ENCODE measurements at places on chromosomes 1 and 21.

GRCh38 chr1:211632117-211632807, 43.2 kb downstream of the NEK2 start:
- DNase-seq: no peak

DNA sequence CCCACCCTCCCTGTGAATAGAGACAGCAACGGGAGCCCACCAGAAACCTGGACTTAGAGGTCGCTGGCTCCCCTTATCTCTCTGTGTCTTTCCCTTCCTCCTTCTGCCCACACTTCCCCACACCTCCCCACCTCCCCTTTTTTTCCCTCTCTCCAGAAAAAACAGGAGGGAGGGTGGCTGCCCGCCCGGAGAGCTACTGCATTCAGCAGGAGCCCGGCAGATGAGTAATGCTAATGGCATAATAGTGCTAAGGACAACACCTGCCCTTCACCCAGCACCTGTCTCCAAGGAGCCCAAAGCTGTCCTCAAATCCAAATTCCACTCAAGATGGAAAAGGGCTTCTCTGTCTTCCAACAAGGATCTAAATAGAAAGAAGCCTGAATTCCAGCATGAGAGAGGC, 11.4 kb upstream of the PRELP start:
- DNase-seq: no peak

GRCh38 chr1:35316264-35316663, 47.8 kb downstream of the ZMYM4 start:
- DNase-seq: no peak

DNA sequence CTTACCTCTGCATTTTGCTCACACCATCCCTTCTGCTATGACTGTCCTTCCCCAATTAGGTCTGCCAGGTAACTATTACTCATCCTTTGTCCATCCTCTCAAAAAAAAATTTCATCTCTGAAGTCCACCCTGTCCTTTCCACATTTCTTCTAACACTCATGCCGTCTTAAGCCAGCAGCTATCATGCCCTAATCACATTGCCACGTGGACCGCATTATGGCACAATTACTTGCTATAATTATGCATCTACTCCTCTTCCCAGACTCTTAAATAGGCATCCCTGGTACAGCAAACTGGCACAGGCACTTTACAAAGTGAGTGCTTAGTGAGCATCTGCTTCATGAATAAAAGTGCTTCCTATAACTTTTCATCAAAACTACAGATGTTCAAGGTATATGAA, 295.4 kb upstream of the ESRRG start:
- DNase-seq: no peak

- no peak for DNase-seq
These were observed 37.2 kb downstream of the SETD4 start for GRCh38 chr21:36023092-36023480.

GRCh38 chr1:15799928-15800835, 7.3 kb downstream of the UQCRHL start:
- no peak for DNase-seq

GRCh38 chr1:4963251-4963650, 308.8 kb downstream of the AJAP1 start:
- no peak for DNase-seq

DNA sequence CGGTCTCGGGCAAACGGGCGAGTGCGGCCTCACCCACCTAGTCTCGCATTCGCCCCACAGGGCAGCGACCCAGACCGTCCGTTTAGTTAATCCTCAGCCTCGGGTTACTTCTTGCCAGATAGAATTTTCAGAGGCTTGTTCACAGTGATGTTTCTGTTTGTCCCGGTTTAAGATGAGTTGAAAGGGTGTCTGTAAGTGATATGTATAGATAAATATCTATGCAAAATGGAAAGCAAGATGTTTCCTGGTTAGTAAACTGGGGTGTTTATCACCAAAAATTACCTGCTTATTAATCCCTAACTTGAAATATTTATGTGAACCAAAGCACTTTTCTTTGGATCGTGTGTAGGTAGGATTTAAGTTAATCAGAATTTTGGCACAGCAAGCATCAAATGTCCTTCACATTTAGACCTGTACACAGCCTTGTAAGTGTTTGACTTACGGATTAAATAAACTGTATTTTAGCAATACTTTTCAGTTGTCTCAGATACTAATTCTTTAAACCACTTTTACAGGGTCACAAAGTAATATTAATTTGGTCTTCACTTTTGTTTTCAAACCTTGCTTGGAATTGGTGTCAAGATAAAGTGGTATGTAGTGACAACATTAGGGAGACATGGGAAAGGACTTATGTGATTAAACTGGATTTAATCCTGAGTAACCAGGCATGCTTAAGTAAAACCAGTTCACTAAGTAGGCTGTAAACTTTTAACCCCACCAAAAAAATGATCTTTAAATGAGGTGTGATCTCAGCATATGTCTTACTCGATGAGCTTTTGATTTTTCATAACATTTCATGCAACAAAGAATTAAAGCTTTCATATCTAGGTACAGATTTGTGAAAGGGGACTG, 914 bp downstream of the ZNF326 start:
- no peak for DNase-seq

DNA sequence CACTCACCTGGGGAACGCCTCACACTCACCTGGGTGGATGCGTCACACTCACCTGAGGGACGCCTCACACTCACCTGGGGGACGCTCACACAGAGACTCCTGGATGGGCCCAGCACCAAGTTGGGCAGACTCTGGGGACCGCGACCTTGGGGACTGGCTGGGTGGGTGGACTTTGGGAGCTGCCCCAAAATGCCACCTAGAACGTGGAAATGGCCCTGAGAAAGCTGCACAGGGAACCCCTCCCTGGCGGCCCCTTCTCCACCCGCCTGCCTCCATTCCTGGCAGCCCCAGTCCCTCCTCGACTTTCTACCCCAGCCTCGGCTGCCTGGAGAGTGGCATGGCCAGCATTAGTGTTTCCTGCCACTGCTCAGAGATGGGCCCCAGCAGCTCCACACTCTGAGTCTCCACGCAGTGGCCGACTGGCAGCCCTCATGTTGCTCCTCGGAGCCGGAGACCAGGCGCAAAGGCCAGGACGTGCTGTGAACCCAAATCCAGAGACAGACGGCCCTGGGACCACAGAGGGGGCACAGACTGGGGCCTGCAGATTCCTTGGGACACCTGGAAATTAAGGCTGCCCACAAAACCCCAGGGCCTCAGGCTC, 46.5 kb upstream of the ACTRT2 start:
- DNase-seq: no peak

GRCh38 chr1:115814685-115815398, 26.1 kb downstream of the NHLH2 start:
- no peak for DNase-seq

DNA sequence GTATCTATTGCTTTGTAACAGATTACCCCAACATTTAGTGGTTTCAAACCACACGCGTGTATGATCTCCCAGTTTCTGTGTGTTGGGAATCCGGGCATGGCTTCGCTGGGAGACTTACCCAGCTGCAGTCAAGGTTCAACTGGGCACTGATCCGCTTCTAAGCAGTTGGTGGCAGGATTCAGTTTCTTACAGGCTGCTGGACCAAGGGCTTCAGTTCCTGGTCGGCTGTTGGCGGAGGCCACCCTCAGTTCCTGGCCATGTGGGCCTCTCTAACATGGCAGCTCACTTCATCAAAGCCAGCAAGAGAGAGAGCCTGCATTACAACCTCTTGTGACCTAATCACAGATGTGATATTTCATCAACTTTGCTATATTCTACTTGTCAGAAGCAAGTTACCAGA, 53.8 kb upstream of the NEK2 start:
- DNase-seq: no peak

GRCh38 chr1:226027538-226028217, 28.5 kb upstream of the SDE2 start:
- DNase-seq: no peak

- DNase-seq: no peak
These were observed 2.0 kb downstream of the KCNE2 start for GRCh38 chr21:34365809-34366208.

DNA sequence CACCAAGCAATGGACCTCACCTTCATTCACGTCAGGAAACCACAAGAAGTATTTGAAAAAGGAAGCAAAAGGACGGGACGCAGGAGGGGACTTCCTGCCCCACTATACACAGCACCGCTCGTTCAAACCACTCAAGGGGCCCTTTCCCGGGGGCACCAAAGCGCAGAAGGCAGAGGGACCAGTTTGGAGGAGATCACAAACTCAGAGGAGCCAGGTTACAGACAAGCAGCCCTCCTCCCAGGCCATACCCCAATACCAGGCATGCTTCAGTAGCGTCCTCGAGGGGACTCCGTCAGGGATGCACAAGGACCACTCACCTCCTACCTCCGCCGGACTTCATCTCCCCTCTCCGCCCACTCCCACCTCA, 685 bp downstream of the CRTC2 start:
- DNase-seq: peak; percentile 72

- DNase-seq: no peak
These were observed 467.5 kb upstream of the CXADR start for GRCh38 chr21:17045214-17045853.

DNA sequence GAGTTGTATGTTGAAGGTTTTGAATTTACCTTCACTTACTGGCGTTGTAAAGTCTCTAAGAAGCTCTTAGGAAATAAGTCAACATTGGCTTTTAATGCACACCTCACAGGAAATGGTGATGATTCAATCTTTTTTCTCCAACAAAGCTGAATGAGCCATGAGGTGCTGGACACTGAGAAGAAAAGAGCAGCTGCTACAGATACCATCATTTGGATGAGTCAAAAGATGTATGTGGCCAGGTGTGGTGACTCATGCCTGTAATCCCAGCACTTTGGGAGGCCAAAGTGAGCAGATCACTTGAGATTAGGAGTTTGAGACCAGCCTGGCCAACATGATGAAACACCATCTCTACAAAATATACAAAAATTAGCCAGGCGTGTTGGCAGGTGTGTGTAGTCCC, 3.3 kb upstream of the IL23R start:
- DNase-seq: no peak

GRCh38 chr1:15712168-15712567, 23.9 kb upstream of the SLC25A34 start:
- DNase-seq: no peak

- no peak for DNase-seq
These were observed 148.2 kb upstream of the COL6A1 start for GRCh38 chr21:45833414-45833813.

DNA sequence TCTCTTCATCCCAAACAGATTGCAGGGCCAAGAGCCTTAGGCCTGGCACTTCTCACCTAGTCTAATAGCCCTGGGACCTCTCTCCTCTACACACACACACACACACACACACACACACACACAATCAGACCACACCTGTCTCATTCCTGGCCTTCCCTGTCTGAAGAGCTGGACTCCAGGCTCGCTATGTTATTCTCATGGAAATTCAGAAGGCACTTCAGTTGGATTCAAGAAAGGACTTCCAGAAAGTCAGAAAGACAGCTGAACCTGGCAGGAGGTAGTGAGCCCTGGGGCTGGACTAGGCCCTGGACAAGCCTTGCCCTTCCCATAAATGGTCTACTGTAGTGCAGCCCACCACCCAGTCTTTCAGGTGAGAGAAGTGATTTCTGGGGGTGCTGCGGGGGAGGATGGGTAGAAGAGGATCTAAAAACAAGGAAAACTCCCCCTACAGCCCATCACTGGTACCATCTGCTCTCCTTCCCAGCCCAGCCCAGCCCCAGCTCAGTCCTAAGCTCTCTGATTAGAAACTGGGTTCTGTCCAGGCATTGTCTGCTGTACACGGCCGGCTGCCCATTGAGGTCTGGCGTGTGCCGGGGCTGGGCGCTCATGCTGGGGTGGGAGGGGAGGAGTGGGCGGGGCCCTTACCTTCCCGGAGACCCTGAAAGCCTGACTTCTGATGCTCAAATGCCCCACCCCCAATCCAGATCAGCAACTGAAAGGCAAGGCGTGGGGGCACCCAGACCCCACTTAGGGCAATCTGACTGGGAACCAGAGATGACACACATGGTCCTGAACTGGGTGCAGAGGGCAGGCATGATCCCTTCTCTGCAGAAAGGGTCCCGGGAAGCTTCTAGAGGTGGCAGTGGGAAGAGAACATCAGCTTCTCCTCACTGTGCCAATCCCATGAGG, 2.5 kb downstream of the KIF21B start:
- peak; percentile 18 for DNase-seq

GRCh38 chr1:117318011-117318410, 49.2 kb upstream of the MAN1A2 start:
- no peak for DNase-seq

GRCh38 chr1:55588309-55588708, 373.1 kb upstream of the USP24 start:
- DNase-seq: no peak

GRCh38 chr1:23598424-23598823, 39.1 kb upstream of the ID3 start:
- DNase-seq: no peak

- DNase-seq: no peak
These were observed 4.6 kb downstream of the PRUNE1 start for GRCh38 chr1:151012684-151013471.

GRCh38 chr21:32492376-32492775, 79.9 kb downstream of the EVA1C start:
- no peak for DNase-seq

GRCh38 chr1:909861-910310, 13.8 kb upstream of the SAMD11 start:
- no peak for DNase-seq

- no peak for DNase-seq
These were observed 34.0 kb downstream of the ATP1A1 start for GRCh38 chr1:116407033-116407432.

DNA sequence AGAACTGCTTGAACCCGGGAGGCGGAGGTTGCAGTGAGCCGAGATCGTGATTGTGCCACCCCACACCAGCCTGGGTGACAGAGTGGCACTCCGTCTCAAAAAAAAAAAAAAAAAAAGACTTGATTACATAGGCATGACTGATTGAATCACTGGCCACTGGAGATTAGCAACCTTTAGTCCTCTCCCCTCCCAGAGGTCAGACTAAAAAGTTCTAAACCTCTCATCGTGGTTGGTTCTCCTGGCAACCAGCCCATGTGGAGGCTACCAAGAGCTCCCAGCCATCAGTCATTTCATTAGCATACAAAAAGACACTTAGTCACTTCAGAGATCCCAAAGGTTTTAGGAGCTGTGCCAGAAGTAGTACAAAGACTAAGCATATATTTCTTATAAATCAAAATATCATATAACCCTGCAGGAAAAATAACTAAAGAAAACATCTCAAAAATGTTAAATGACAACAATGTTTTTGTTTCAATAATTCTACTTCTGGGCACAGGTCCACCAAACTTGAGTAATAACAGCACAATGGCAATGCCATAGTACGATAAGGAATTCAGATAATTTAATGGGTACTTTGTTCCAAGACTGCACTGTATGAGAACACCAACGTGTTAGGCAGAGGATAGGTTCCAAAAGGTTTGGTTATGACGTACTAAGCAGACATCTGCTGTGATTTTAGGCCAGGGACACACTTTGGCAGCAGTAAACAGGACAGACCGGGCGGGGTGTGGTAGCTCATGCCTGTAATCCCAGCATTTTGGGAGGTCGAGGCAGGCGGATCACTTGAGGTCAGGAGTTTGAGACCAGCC, 18.1 kb downstream of the USP48 start:
- DNase-seq: no peak

- no peak for DNase-seq
These were observed 183.7 kb downstream of the CLIC6 start for GRCh38 chr21:34852448-34852847.

GRCh38 chr1:204571128-204571527, 54.9 kb downstream of the MDM4 start:
- no peak for DNase-seq

Measured in CD4-positive, alpha-beta memory T cell (primary cell).